Fibroblast of upper back skin (primary cell): ENCODE measurements at places on chromosomes 2 and 18.

GRCh38 chr2:120406566-120406965, 60.6 kb downstream of the INHBB start:
- DNase-seq: no peak

DNA sequence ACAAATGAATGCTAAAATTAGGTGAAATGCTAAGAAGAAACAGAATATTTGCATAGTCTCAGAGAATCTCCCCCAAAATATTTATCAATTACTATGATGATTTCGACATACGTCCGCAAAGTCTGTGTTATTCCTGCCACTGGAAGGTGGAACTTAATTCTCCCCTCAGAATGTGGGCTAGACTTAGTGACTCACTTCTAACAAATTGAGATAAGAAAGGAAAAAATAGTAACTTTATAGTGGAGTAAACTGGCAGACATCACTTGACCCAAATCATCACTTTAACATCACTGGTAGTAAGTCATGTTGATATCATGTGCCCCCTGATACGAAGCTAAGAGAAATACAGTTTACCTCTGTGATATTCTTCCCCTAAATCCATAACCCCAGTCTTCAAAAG, 23.5 kb downstream of the HADHB start:
- DNase-seq: peak; percentile 29

GRCh38 chr2:118221536-118222272, 133.4 kb downstream of the INSIG2 start:
- DNase-seq: peak; percentile 83

- peak; percentile 68 for DNase-seq
Observed at GRCh38 chr18:49476664-49477411, 10.2 kb downstream of the C18orf32 start.
